T-helper 17 cell (primary cell): ENCODE measurements at places on chromosomes 12 and 14. TPM values are rescaled to one million over a fixed set of nuclear protein-coding genes. Genes with fewer than 3 reads are reported as not detected.

COX8C gene
- total RNA-seq: not detected

CCDC38 gene
- total RNA-seq: 0.10 TPM

FITM1 gene
- total RNA-seq: 1.4 TPM

SELPLG gene
- 91.3 TPM for total RNA-seq

ANKS1B gene
- 1.2 TPM for total RNA-seq

KITLG gene
- total RNA-seq: 0.50 TPM

CLEC6A gene
- not detected for total RNA-seq

DCP1B gene
- total RNA-seq: 10.5 TPM

FAM186B gene
- 0.39 TPM for total RNA-seq

SP1 gene
- total RNA-seq: 75.1 TPM

NOVA1 gene
- total RNA-seq: 0.16 TPM

C14orf93 gene
- 9.1 TPM for total RNA-seq

GPR135 gene
- 1.7 TPM for total RNA-seq

FIGNL2 gene
- total RNA-seq: 0.76 TPM

SYCP3 gene
- total RNA-seq: 0.29 TPM

PDZRN4 gene
- total RNA-seq: not detected

SERPINA3 gene
- total RNA-seq: not detected

PTPN6 gene
- 177 TPM for total RNA-seq

PSMC1 gene
- total RNA-seq: 61.6 TPM

GPRC5A gene
- 0.26 TPM for total RNA-seq

NOP9 gene
- total RNA-seq: 27.7 TPM

FAM90A1 gene
- total RNA-seq: 0.65 TPM

NRIP2 gene
- total RNA-seq: not detected

TOMM20L gene
- total RNA-seq: not detected

PARPBP gene
- 3.4 TPM for total RNA-seq

TAS2R7 gene
- total RNA-seq: not detected

PLEKHG7 gene
- total RNA-seq: 0.60 TPM

IFNG-AS1 gene
- total RNA-seq: 0.42 TPM

TGM1 gene
- total RNA-seq: 3.4 TPM

NANOG gene
- not detected for total RNA-seq

LRCOL1 gene
- not detected for total RNA-seq

ZBTB42 gene
- total RNA-seq: 2.7 TPM

MMP19 gene
- not detected for total RNA-seq

NPFF gene
- total RNA-seq: not detected

C12orf54 gene
- not detected for total RNA-seq

MYO1H gene
- not detected for total RNA-seq

SMIM41 gene
- not detected for total RNA-seq

IL26 gene
- 0.52 TPM for total RNA-seq
